GM04503 (cell line): ENCODE measurements at places on chromosomes 7 and 10.

DNA sequence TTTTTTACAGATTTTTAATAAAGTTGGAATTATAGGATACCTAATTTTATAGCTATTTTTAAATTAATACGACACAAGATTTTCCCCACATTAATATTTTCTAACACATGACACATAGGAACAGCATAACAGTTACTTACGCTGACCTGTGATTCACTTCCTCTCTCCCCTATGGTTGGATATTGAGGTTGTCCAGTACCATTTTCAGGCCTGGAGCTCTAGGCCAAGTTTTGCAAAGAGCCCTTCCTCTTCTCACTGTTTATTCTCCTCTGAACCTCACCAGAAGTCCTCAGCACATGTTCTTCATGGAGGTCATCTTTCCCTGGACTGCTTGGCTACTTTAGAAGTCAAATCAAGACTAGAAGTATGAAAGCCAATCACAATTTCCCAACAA is 28.2 kb downstream of the LYZL1 start:
- DNase-seq, result no peak

- DNase-seq, result no peak
These were observed 413.4 kb upstream of the MKI67 start for GRCh38 chr10:128539510-128540127.

DNA sequence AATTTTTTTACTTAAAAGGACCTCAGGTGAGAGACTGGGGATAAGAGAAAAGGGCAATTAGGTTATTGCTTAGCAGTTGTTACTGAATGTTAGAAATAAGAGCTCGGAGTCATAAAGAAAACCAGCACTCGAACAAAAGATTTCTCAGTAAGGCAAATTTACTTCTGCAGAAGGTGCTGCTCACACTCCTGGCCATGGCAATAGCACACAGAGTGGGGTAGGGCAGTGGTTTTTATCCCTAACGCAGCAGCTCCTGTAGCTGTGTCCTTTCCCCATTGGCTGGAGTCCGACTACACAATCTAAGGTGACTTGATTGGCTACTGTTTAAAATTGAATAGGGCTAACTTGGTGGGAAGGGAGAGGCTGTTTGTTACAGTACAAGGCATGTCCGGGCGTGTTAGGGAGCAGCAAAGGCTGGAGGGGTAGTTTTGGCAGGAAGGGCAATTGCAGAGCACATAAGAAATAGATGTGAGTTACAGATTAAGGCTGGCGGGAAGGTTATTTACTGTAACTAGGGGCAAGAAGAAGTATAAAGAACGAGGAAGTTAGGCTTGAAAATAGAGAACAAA is 112.1 kb downstream of the AKR1D1 start:
- DNase-seq, result no peak

GRCh38 chr7:141349338-141349737 is 201.9 kb upstream of the AGK start:
- no peak for DNase-seq

GRCh38 chr10:127435246-127435645 is 113.9 kb upstream of the NPS start:
- DNase-seq, result no peak

DNA sequence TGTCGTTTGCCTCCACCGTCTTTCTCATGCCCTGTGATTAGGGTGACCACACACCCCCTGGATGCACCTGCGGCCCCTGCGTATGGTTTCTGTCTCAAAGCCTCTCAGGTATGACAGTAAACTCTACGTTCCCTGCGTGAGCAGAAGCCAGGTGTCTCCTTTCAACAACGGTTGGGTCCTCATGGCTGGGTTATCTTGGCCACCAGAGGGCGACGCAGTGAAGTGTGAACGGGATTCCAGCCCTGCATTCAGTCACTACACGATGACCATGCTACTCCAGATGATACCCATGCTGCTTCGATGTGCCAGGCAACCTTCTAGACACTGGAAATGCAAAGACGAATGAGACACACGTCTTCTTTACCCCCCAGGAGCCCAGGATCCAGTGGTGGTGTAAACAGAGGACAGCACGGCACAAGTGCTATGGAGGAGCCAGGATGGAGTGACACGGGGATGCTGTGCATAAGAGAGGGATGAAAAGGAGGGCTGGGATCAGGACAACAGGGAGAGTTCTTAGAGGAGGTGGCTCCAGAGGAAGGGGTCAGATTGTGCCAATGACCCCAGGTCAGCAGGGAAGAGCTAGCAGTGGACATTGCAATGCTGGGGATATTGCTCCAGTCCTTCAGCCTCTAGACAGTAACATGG is 228.1 kb upstream of the PFKP start:
- no peak for DNase-seq

DNA sequence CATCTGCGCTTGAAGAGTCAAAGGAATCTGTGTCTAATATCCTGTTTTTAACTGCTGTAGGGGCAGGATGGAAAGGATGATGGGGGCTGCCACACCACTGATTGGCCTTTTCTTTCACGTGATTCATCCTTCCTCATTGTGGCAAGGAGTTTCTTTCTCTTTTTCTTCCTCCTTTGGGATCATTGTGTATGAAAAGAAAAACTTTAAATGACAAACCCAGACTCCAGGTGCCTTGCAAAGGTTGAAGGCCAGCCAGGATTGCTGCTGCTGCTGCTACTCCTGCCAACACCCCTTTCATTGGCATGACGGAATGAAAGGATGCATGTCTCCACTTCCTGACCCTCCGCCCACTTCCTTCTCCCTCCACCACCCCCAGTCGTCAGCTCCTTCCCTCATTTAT is 6.5 kb upstream of the OIT3 start:
- no peak for DNase-seq
